Stimulated activated CD4-positive, alpha-beta T cell treated with anti-CD3 and anti-CD28 coated beads, Interleukin-2, amount 100 ng/mL, for 48 hours (primary cell): ENCODE measurements at places on chromosomes 16 and 17.

- no peak for DNase-seq
Observed at GRCh38 chr17:29838961-29839360, 91.1 kb downstream of the SSH2 start.

DNA sequence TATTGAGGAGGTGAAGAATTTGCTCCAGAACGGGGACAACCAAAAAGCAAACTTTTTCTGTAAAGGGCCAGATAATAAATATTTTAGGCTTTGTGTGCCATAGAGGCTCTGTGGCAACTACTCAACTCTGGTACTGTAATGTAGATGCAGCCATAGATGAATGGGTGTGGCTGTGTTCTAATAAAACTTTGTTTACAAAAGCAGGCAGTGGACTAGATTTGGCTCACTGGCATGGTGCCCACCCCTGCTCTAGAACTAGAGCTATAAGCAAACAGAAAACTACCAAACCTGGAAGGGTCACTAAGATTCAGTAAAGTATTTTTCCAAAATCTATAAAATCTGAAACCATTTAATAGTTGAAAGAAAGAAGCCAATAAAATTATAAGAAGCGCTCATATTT is 24.6 kb upstream of the SMURF2 start:
- DNase-seq = no peak

DNA sequence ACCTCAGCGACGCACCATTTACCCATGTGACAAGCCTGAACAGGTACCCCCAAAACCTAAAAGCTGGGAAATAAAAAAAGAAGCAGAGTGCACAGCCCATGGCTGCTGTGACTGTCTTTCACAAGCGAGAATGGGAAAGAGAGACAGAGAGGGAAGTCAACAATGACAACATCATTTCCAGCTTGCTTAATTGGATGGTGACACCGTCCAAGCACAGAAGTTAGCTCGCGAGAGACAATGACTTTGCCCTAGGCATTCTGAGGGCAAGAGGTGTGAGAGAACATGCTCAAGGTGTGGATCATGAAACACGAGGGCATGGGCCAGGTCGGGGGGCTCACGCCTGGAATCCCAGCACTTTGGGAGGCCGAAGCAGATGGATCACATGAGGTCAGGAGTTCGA is 19.3 kb upstream of the NSMCE1 start:
- no peak for DNase-seq

DNA sequence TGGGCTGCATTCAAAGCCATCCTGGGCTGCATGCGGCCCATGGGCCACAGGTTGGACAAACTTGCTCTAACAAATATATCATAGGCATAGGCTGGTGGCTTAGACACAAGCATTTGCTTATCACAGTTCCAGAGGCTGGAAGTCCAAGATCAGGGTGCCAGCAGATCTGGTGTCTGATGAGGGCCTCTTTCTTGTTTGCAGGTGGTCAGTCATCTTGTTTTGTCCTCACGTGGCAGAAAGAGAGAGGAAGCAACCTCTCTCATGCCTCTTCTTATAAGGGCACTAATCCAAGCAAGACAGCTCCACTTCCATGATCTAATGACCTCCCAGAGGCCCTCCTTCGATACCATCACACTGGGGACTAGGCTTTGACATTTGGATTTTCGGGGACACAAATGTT is 238.7 kb upstream of the TNRC6C start:
- no peak for DNase-seq

- DNase-seq = no peak
Observed at GRCh38 chr17:16100737-16101400, 101.2 kb downstream of the TTC19 start.

GRCh38 chr17:37774504-37774903 is 29.6 kb upstream of the HNF1B start:
- peak; percentile 25 for DNase-seq

- no peak for DNase-seq
Observed at GRCh38 chr17:72953621-72954020, 138.9 kb downstream of the SLC39A11 start.

GRCh38 chr16:16051132-16051531 is 101.7 kb downstream of the ABCC1 start:
- no peak for DNase-seq

DNA sequence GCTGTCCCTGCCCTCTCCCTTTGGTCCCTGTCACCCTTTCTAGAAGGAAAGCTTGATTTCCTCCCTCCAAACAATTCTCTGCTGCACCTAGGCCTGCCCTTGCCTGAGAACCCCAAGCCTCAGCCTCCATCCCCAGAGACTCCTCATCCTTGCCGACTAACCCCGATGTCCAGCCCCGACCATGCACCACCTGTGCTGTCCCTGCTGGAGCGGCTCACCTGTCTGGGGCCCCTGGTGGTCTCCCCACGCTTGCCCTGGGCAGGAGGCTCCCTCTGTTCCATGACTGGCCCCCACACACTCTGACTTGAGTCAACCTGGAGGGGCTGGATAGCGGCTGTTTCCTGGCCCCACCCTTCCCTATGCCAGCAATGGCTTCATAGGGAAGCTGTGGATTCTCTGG is 12.0 kb upstream of the SRRM2 start:
- no peak for DNase-seq

- no peak for DNase-seq
Observed at GRCh38 chr17:70879401-70879800, 710.1 kb downstream of the KCNJ2 start.

DNA sequence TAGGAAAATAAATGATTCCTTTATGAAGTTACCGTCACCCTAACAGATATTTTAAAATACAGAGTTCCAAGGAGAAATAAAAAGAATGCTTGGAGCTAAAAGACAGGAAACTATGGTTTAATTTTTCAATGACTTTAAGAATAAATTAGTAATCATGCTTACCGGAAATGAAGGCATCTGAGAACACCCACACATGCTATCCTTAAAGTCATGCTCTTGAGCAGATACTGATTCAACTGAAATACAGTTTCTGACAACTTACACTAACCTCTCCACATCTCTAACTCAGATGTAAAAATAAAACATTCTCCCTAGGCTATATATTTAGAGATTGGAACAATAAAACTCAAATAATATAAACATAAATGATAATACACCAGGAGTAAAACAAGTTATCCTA is 7.8 kb downstream of the PSMD12 start:
- DNase-seq = no peak
